ENCODE measurements at places on chromosomes 13 and 19.

- DNase-seq = no peak
Measured at GRCh38 chr13:69028936-69029335, 1078.7 kb upstream of the ATXN8OS start.

- no peak for DNase-seq
Measured at GRCh38 chr13:41802684-41803444, 158.0 kb downstream of the VWA8 start.

DNA sequence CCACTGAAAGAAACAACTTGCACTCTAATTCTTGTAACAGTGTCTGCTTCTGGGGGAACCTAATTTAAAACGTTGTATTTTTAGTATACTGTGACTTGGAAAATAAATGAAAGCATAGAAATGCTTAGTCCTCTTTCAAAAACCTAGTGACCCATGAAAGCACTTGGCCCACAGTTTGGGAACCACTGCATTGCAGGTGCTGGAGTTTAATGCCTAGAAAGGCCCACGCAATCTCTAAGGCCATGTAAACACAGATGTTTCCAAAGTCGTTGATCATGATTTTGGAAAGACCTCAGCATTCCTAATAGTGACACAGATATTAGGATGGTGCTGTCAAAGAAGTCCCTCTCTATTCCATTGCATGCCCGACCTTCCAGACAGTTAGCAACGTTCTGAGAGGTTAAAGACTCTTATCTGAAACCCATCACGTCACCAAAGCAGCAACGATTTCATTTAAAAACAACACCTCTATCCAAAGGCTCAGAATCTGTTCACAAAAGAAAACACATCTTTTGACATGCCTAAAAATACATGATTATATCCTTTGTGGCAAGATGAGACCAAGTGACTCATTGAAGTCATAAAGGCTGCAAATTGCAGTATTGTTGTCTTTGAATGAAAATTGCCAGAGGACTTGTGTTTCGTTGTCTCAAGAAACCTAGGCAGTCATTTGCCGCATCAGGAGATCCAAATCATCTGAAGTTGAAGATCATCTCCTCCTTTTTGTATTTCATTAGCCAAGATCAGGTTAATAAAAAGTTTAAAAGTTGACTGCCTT lies 328.0 kb upstream of the ZNF507 start:
- no peak for DNase-seq

DNA sequence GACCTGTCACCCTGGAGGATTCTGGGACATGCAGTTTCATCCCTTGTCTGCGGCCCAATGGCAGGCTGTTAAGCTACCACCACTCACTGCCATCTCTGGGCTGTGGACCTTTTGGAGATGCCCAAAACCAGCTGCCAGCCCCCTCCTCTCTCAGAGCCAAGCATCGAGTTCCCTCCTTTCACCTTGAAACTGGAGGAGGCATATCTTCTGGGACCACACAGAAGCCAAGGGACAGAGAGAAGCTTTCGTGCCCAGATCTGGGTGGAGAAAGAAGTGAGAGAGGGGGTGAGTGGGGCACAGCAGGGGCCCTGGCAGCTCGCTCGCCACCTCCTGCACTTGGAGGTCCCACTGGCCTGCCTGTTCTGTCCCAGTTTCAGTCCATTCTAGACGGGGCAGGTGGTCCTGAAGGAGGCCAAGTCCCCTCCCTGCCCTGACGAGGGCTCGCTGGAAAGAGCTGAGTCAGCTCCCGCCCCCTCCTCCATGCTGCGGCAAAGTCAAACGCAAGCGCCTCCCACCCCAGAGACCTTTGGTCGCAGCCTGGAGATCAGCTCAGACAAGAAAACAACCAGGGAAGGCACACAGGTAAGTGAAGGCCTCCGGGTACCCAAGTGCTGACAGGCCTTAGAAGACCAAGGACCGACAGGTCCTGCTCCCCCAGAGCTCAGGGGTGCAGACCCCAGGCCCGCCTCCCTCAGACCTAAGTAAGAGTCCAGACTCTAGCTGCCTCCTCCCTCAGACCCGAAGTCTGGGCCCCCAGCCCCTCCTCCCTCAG lies 3.8 kb downstream of the BCAT2 start:
- peak; percentile 68 for DNase-seq

All from GM23338 (cell line).